ENCODE measurements at places on chromosomes 3 and 15.
A peak's percentile ranks its signal among the peaks of the same experiment; 100 is the strongest.

DNA sequence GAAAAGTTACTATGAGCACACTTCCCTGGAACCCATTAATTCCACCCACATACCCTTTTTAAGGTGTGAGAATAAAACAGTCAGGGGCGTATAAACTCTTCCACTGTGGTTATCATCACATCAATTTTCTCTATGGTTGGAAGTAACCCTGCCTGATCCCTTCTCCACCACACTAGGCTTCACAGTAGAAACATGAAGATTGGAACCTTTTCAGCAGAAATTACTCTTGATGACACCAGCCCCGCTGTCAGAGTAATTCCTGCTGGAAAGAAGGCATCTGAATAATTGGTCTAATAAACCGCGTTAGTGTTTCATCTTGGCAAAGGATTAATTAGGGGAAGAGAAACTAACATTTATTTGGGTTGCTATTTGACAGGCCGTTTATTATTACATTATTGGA is 278.4 kb downstream of the MFSD1 start:
- no peak overlapping the region for H3K4me3 ChIP-seq
- no peak for DNase-seq
- no peak overlapping the region for H3K27ac ChIP-seq
- H3K4me1 ChIP-seq, result no peaks in the 10 kb centered on the region
- H3K36me3 ChIP-seq, result no peaks in the 10 kb centered on the region
- H3K27me3 ChIP-seq, result no peaks in the 10 kb centered on the region

DNA sequence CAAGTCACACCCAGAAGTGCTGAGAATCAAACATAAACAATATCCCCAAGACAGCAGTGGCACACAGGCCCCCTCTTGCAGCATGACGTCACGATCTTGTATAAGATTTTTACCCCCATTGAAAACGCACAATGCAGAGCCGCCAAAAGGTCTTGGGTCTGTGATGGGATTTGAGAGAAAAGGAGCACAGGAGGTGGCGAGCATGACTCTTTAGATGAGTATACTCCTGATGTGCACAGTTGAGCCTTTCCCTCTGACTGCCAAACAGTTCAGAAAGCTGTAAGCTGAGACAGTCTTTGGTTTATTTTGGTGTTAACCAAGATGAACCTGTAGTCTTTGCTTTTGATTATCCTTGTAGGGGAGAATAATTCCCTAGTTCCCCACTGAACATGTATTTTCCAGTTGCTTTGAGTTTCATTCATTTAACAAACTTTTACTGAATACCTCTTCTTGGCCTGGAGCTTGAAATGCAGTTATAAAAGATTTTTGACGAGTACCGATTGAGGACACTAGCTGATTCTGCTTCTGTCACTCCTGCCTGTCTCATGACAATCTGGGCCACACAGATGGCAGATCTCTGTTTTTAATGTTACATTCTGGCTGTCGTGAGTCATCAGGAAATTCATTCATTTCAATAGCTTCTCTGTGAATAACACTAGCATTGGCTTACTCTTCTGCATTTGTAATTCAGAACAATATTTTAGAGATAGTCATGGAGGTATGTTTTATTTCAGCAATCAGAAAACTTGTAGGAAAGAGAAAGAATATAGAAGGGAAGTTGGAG is 28.9 kb downstream of the CFAP91 start:
- no peaks in the 10 kb centered on the region for H3K27me3 ChIP-seq
- H3K4me3 ChIP-seq, result no peak overlapping the region
- H3K36me3 ChIP-seq, result no peaks in the 10 kb centered on the region
- H3K27ac ChIP-seq, result no peak overlapping the region
- no peak for DNase-seq
- H3K4me1 ChIP-seq, result no peaks in the 10 kb centered on the region

DNA sequence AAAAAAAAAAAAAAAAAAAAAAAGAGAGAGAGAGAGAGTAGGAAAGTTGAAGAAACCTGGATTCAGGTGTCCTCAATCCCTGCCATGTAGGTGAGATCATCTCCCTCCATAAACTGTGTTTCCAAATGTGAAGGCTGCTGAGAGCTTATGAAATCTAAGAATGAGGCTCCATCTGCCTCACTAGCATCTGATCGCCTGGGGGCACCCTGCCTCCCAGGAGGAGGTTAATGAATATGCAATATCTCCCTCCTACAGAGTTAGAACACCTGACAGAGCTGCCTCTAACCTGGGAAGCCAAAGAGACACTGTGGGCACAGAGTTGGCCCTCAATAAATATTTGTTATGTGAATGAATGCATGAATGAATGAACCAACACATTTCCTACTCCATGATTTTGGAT is 23.8 kb upstream of the ZNF148 start:
- no peaks in the 10 kb centered on the region for H3K4me1 ChIP-seq
- H3K27me3 ChIP-seq, result no peaks in the 10 kb centered on the region
- no peak overlapping the region for H3K4me3 ChIP-seq
- H3K27ac ChIP-seq, result no peak overlapping the region
- no peaks in the 10 kb centered on the region for H3K36me3 ChIP-seq

DNA sequence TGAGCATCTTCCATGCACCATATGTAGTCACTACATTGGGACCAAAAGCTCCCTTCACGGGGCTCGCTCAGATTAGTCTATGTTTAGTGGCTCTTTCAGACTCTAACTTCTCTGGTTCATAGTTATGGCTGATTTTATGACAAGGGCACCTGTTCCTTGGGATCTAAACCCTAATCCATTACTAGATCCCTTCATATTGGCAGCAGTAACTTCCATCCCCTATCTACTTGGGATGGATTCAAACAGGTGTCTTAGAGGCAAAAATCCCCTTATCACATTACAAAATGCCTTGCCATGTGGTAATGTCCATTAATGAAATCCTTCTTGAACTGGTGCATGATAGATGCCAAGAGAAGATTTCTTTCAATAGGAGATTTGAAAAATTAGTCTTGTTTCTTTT is 96.7 kb upstream of the TP63 start:
- DNase-seq, result no peak
- H3K27me3 ChIP-seq, result no peaks in the 10 kb centered on the region
- no peaks in the 10 kb centered on the region for H3K4me1 ChIP-seq

DNA sequence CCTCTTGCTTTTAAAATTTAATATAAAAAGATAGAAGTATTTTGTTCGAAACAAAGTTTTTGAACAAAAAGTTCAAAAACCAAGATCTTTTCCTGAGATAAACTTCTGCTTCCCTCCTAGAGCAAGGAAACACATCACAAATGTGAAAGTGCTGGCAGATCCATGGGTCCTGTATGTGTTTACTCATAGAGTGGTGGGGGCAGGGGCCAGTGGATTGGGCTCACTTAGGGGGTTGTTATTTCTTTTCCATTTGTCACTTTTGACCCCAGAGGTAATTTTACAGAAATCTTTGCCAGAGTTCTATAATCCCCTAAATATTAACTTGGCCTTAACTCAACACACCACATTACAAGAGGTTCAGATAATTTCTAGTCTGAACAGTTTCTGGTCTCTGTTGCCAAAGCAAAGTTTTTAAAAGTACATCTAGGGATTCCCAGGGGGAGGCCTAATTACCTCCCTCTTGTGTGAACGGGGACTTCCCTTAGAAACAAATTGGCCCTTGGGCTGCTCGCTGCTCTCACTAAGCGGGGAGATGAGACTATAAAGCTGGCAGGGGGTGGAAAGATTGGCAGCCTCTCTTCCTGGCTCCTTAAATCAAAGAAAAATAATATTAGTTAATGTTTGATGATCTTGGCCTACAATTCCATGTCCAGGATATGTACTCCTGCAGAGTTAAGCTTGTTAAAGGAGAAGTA is 66.8 kb upstream of the PTX3 start:
- H3K4me1 ChIP-seq, result no peaks in the 10 kb centered on the region
- DNase-seq, result peak; percentile 61
- no peaks in the 10 kb centered on the region for H3K36me3 ChIP-seq
- no peak overlapping the region for H3K4me3 ChIP-seq

- no peak overlapping the region for H3K4me3 ChIP-seq
- H3K27me3 ChIP-seq, result no peaks in the 10 kb centered on the region
- H3K27ac ChIP-seq, result no peak overlapping the region
- H3K4me1 ChIP-seq, result no peaks in the 10 kb centered on the region
- H3K36me3 ChIP-seq, result no peaks in the 10 kb centered on the region
Observed at GRCh38 chr3:167967257-167968036, 128.3 kb downstream of the GOLIM4 start.

- no peaks in the 10 kb centered on the region for H3K36me3 ChIP-seq
- H3K4me1 ChIP-seq, result no peaks in the 10 kb centered on the region
- H3K27ac ChIP-seq, result no peak overlapping the region
- H3K4me3 ChIP-seq, result no peak overlapping the region
- H3K27me3 ChIP-seq, result no peaks in the 10 kb centered on the region
Observed at GRCh38 chr15:46129145-46129544, 494.3 kb downstream of the SQOR start.
